ENCODE measurements at places on chromosomes 1 and 21.

GRCh38 chr1:29271724-29272123 is 35.4 kb downstream of the PTPRU start:
- no peak for DNase-seq

DNA sequence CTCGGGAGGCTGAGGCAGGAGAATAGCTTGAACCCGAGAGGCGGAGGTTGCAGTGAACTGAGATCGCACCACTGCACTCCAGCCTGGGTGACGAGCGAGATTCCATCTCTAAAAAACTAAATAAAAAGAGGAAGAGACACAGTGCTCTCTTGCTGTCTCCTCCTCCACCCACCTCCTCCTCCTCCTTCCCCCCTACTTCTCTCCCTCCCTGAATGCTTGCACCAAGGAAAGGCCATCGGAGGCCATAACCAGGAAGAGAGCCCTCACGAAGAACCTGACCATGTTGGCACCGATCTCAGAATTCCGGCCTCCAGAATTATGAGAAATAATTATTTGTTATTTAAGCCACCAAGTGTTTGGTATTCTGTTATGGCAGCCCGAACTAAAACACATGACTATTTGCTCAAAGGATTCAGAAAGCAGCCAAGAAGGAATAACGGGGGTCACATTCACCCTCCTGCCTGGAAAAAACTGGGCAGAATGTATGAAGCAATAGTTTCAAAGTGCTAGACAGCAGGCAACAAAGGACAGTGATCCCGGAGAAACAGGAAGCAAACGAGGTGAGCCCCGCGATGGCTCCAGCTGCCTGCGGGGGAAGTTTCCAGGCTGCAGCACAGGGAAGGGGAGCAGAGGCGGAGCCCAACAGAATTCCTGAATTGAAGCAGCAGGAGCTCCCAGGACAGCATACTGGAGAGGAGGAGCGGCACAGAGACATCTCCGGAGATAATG is 35.8 kb downstream of the LDLRAD1 start:
- DNase-seq: no peak

DNA sequence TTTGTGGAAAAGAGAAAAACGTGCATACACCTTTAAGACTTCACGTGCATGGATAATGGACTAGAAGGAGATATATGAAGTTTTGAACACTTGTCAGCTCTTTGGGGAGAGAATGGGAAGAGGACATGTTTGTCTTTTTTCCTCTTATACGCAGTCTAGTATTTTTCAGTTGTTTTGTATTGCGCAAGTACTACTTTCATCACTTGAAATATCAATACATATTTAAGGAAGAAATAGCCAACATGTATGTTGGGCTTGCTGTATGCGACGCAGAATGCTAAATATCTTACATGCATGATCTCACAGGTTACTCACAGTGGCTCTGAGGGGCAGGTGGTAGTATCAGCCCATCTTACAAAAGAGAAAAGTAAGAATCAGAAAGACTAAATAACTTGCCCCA is 176.5 kb upstream of the RUNX1 start:
- no peak for DNase-seq

DNA sequence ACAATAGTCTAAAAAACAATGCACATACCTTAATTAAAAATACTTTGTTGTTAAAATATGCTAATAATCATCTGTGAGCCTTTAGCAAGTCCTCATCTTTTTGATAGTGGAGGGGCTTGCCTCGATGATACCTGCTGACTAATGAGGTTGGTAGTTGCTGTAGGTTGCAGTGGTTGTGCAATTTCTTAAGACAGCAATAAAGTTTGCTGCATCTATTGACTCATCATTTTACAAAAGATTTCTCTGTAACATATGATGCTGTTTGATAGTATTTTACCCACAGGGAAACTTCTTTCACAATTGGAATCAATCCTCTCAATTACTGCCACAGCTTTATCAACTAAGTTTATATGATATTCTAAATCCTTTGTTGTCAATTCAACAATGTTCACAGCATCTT is 7.6 kb downstream of the C1orf87 start:
- DNase-seq: no peak

GRCh38 chr1:95018602-95019369 is 54.0 kb downstream of the ALG14 start:
- no peak for DNase-seq

DNA sequence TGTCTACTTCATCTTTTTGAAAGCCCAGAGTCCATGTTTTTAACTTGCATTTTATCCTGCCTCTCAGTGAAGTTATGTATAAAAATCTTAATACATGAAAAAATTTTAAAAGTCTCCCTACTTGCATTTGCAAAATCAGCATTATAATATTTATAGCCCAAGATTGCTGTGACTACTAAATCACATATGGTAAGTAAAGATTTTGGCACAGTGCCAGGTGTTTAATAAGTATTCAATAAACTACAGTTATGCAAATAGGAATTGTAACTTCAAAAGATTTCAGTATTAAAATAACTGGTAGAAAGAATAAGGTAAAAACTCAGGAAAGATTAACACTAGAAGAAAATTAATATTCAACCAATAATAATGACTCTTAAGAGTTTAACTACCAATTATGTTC is 641.7 kb downstream of the LRRIQ3 start:
- DNase-seq: no peak

GRCh38 chr1:2911421-2912178 is 109.7 kb upstream of the ACTRT2 start:
- no peak for DNase-seq

DNA sequence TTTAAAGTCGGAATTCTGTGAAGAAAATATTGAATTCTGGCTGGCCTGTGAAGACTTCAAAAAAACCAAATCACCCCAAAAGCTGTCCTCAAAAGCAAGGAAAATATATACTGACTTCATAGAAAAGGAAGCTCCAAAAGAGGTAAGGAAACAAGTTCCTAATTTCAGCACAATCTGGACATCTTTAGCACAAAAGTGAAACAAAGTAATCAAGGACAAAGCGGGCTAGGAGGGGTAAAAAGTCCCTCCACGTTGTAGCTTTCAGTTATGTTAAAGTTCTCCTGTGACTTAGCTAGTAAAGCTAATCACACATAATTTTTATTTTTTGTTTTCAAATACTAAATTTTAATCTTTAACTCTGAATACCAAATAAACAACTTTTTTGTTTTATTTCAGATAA is 2.2 kb downstream of the RGS2 start:
- no peak for DNase-seq

- no peak for DNase-seq
Measured at GRCh38 chr1:223246476-223247112, 103.5 kb upstream of the TLR5 start.

DNA sequence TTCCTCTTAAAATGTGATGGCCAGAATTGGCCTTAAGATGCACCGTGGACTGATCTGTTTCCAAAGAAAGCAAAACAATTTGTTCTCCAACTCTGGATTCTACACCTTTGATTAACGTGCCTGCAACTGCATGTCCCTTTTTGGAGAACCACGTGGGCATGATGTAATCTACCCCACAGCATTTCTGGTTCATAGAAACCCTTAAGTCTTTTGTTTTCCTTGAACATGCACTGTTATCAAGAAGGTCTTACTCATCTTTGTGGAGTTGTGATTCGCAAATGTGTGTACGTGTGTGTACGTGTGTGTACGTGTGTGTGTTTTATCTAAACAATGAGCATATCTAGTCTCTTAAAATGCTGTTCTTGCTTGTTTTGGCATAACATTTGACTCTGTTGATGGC is 57.8 kb downstream of the LPAR3 start:
- no peak for DNase-seq

- DNase-seq: no peak
Measured at GRCh38 chr1:22077728-22078127, 25.2 kb downstream of the CDC42 start.

- no peak for DNase-seq
Measured at GRCh38 chr21:42101246-42101645, 30.1 kb downstream of the UMODL1 start.

DNA sequence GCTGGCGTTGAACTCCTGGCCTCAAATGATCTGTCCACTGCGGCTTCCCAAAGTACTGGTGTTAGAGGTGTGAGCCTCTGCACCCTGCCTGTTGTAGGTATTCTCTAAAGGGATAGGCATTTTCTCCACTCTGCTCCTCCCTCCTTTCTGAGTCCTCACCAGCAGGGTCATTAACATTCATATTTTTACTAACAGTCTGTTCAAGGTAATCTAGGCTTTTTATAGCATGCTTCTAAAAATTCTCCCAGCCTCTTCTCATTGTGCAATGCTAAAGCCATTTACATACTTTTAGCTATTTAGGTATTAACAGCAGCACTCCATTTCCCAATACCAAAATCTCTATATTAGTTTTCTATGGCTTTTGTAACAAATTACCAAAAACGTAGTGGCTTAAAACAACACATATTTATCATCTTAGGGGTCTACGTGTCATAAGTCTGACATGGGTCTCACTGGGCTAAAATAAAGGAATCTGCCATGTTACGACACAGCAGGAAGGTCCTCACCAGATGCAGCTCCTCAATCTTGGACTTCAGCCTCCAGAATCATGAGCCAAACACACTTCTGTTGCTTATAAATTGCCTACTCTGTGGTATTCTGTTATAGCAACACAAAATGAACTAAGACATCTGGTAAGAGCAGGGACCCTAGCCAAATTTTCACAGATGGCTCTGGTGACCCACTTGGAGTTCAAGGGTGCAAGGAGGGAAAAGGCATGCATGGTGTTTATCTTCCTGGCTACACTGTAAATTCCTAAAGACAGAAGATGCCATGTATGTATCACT is 2.9 kb upstream of the SLC2A7 start:
- no peak for DNase-seq

- DNase-seq: no peak
Measured at GRCh38 chr1:235763962-235764361, 102.7 kb downstream of the LYST start.

- DNase-seq: peak; percentile 59
Measured at GRCh38 chr1:23613191-23614031, 54.1 kb upstream of the ID3 start.

- DNase-seq: peak; percentile 51
Measured at GRCh38 chr1:44652445-44653106, 21.7 kb downstream of the TMEM53 start.

DNA sequence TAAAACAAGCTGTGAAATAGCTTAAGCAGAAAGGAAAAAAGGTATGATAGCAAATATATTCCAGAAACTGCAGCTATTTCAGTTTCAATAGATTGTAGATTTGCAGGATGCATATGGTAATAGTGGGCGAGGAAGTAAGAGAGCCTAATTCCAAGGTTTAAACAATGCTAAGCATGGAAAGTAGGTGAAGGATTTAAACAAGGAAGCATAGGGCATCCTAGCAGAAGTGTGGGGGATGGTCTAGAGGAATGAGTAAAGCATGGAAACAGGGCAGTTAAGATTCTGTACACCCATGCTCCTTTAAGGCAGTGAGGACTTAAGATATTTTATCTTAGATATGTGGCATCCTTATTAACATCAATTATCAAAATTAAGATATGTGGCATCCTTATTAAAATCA is 2.6 kb downstream of the IVNS1ABP start:
- DNase-seq: no peak

GRCh38 chr1:226327761-226328162 is 18.8 kb upstream of the LIN9 start:
- no peak for DNase-seq

- no peak for DNase-seq
Measured at GRCh38 chr21:35948982-35949381, 111.3 kb downstream of the SETD4 start.

GRCh38 chr1:66652556-66652955 is 99.7 kb upstream of the DYNLT5 start:
- no peak for DNase-seq

DNA sequence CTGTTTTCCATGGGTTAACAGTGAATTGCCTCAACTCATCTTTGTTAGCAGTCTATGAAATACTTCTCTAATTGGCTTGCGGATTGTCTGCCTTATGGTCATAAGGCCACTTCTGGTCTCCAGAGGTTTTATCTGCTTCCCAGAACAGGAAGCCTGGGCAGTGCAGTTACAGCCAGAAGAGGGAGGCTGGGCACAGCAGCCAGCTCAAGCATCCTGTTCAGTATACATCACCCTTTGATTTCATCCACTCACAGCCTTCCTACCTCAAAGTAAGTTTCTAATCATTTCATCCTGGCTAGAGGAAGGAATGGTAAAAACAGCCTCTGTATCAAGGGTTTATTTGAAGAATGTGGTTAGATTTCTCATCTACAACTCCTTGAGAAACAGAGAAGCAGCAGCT is 311.5 kb upstream of the DEPDC1 start:
- no peak for DNase-seq

- DNase-seq: no peak
Measured at GRCh38 chr1:201329286-201329685, 46.0 kb downstream of the PKP1 start.
